ENCODE measurements at places on chromosomes 5 and 9.

- DNase-seq = no peak
Observed at GRCh38 chr5:87588316-87588715, 175.6 kb upstream of the CCNH start.

DNA sequence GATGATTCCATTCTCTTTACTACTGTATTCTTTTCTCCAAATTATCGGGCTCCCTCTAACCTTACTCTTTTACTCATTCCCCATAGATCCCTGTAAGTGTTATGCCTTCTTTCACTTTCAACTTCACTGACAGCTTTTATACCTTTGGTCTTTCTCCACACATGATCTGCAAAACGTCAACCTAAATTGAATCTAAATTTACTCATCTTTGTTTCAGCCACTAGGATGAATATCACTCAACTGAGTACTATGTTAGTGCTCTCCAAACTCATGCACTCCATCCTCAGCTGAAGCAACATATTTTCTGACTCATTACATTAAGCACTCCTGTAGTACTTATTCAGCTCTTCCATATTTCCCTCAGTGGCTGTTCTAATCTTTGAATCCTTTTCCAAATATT lies 133.4 kb downstream of the ADAMTS19 start:
- no peak for DNase-seq

GRCh38 chr9:38032266-38033110 lies 36.5 kb downstream of the SHB start:
- no peak for DNase-seq

DNA sequence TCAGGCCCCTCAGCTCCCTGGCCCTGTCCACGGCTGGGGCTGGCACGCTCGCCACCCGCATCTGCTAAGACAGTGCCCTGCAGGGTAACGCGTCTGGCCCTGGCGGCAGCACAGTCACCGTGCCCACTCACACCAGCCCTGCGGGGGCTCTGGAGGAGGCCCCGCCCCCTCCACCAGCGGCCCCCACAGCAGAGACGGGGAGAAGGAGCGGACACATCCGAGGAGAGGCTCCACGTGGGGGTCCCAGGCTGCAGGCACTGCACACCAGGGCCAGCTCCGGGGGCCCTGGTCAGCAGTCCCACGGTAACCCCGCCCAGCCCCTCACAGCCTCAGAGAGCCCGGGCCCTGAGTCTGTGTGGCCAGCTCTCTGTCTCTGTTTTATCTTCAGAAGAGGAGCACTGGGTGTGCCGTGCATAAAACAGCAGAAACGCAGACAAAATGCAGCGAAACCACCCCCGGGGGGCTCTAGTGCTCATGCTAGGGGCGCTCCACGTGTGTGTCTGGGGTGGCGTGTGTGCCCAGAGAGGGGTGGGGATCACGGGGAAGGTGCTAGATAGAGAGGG lies 47.5 kb upstream of the NRARP start:
- DNase-seq = no peak

GRCh38 chr5:95783661-95784060 lies 38.9 kb downstream of the GLRX start:
- no peak for DNase-seq
